Stimulated activated CD8-positive, alpha-beta memory T cell treated with anti-CD3 and anti-CD28 coated beads, Interleukin-4, amount 100 ng/mL, for 4 hours (primary cell): ENCODE measurements at places on chromosomes 7 and 10.
A peak's percentile ranks its signal among the peaks of the same experiment; 100 is the strongest.

GRCh38 chr7:100865372-100865911 is 1.7 kb upstream of the TRIP6 start:
- DNase-seq: no peak

GRCh38 chr10:59311025-59311424 is 51.3 kb downstream of the FAM13C start:
- no peak for DNase-seq

DNA sequence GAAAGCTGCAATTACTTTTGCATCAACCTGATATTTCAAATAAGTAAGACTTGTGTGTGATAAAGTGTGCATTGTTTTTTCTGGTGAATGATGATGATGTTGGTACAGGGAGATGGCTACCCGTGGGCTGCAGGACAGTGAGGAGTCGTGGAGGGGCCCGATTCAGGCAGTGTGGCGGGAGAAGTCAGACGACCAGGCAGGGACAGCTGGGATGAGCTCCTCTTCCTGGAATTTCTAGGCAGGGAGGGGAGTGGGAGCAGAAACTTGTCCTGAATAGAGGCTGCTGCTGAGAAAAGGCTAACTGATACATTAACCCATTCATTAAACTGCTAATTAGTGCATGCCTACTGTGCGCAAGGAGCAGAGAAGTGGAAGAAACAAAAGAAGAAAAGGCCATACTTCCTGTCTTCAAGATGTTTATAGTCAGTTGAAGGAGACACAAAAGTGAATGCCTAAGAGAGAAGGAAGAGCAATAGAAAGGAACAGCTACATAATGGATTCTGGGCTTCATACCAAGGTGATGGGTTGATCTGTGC is 9.3 kb upstream of the GATAD1 start:
- no peak for DNase-seq

GRCh38 chr10:26527018-26527417 is 88.9 kb downstream of the APBB1IP start:
- DNase-seq: peak; percentile 10
